ENCODE measurements at places on chromosomes 7 and 10. TPM values are rescaled to one million over a fixed set of nuclear protein-coding genes. Genes with fewer than 3 reads are reported as not detected.
A peak's percentile ranks its signal among the peaks of the same experiment; 100 is the strongest.

DNA sequence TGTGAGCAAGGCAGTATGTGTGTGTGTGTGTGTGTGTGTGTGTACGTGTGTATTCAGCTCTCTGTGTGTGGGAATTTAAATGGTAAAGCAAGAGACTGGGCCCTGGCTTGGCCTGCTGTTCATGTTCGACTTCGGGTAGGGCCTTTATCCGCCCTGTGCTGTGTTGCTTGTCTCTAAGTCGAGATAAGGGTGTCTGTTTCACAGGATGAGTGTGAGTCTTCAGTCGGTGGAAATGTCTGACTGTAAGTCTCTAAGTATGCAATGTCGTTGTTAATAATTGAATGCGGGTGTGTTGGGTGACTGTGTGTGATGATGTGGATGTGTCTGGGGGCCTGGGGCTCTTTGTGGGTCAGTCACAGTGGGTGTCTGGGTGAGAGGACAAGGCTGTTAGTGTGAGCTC, 34.8 kb downstream of the HIF1AN start:
- DNase-seq, result no peak

DNA sequence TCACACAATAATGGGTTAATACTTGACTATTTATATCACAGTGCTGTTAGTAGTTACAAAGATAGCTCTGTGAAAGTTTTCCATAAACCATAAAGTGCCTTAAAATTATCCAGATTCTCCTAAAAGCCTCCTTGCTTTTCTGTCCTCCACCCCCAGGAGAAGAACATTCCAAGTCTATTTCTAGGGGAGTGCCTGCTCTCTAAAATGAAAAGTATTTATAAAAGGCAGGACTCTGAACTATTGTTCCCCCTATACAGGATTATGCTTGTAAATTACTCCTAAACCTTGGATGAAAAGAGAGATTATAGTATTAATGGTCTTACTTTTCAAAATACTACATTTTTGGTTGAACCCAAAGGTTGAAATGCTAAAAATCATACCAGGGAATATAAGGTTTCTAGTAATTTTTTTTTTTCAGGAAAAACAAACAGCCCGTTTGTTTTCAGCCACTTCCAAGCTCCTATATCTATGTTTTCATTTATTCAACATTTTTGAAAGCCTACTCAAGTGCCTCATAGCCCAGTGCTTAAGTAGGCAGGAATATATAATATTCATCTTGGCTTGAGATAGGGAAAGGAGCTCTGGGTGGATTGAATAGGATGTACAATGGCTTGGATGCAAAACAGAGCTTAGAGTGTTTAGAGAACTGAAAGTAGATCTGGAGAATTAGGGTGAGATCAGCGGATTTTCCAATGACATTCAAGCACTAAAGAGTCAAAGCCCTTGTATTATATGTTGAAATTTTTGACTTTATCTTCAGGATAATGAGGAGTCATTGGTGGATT, 320.7 kb downstream of the GPR37 start:
- no peak for DNase-seq

- DNase-seq, result no peak
Observed at GRCh38 chr7:29075606-29076005, 70.7 kb downstream of the CPVL start.

- DNase-seq, result peak; percentile 65
Observed at GRCh38 chr7:17681965-17682364, 258.3 kb downstream of the SNX13 start.

GRCh38 chr7:91421018-91421417, 156.8 kb downstream of the FZD1 start:
- DNase-seq, result no peak

DNA sequence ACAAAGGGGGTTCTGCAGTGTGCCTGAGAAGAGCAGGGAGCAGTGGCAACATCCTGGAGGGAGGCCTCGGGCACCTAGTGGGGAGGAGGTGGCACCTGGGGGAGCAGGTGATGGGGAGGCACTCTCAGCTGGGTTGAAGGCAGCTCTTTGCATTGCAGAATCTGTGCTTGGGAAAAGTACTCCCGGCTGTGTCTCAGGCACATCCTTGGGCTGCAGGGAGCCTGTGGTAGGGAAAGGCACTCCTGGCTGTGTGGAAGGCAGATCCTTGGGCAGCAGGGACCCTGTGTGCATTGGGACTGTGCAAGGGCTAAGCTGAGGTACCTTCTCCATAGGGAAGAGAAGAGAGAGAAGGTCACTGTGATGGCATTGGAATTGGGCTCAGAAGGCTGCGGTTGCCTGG, 52.8 kb upstream of the ANTXRL start:
- no peak for DNase-seq

DNA sequence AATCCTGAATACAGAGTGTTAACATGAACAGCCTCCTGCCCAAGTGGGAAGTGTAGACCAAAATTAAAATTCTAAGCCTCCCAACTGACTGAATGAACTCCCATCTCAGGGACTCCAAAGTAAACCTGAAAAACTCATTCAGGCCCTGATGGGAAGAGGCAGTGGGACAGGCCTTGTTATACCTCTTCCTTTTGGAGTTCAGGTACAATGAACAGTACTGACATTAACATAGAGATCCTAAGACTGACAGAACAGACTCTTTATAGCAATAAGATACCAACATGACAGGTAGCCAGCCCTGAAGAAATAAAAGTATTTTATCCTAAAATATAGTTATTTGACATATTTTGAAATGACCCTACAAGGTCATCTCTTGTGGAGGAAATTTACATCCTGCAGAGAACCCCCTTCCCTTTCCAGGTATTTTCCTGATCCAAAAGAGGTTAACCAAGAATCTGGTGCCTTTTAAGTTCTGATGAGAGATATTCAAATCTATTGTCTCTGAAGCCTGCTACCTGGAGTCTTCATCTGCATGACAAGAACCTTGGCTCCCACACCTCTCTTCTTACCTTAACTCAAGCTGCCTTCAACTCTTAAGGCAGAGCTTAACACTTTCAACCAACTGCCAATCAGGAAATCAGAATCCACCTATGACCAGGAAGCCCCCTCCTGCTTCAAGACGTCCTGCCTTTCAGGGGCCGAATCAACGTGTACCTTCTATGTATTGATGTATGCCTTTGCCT, 103.3 kb upstream of the PFKP start:
- DNase-seq, result no peak

DNA sequence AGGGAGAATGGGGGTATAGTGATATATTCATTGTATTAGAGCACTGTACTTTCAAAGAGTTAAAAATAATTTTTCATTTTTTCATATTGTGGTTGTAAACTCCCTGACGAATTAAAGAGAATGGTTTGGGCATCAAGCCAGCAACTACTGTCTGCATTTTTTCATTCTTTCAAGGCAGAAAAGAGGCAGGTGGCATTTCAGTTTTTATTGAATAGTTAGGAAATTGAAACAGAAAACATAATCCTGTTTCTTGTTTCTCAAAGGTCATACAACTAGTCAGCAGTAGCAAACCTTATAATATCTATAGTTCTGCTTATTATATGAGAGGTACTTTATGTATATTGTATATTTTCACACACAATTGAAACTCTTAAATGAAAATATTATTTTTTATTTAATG, 303.9 kb upstream of the KCND2 start:
- no peak for DNase-seq

DNA sequence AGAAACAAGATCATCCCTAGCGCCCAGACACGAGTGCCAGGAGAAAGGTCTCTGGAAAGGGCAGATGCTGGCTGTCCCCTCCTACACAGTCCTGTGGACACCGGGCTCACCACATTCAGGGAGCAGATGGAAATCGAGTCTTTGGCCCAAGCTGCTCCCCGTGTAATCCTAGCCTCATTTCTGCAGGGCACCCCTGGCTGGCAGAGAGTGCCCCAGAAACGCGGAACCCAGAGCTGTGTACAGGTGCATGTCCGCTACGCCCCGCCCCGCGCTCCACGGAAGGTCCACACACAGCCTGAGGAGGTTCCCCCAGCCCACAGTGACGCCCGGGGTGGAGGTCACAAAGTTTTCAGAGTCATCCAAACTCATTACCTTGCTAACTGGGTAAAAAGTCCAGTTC, 202.8 kb downstream of the MAD1L1 start:
- no peak for DNase-seq

- DNase-seq, result no peak
Observed at GRCh38 chr10:34437906-34438305, 377.2 kb downstream of the PARD3 start.

- DNase-seq, result no peak
Observed at GRCh38 chr10:131111471-131112080, 199.9 kb downstream of the TCERG1L start.

DNA sequence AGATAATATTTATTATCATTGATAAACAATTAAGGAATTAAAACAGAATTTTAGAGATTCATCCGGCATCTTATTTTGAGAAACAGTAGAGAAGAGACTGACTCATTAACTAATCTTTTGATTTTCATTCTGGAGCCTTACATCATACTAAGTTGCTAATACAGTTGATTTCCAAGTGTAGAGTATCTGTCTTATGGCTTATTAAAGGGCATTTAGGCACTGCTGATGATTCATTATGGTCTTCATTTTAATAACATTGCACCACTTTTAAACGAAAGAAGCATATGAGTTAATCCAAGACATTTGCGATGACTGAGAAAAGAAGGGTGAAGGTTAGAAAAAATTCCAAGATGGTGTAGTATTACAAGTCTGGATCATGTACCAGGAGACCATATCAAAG, 186.0 kb upstream of the CACNA2D1 start:
- no peak for DNase-seq

DNA sequence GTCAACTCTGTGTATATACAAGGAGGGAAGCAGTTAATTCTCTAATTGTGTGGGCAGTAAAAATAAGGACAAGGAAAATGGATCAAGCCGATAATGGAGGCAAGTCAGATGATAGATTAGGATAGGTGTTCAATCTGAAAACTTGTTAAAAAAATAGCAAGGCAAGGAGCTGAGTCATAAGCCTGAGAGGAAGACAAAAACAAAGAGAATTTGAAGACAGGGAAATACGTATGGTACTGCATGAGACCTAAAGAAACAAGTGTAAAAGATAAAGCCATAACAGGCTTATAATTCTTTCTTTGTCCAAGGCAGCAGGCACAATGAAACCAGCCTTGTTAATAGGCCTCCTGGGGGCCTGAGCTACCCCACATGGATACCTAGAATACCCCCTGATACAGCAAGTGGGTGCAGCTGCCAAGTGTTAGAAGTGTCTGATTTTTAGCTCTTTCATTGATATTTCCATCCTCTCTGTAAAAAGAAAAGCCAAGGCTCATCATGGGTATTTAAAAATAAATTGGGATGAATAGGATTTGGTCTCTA, 1570.6 kb upstream of the LRRTM3 start:
- no peak for DNase-seq

- DNase-seq, result no peak
Observed at GRCh38 chr7:36896956-36897590, 172.8 kb upstream of the AOAH start.

DNA sequence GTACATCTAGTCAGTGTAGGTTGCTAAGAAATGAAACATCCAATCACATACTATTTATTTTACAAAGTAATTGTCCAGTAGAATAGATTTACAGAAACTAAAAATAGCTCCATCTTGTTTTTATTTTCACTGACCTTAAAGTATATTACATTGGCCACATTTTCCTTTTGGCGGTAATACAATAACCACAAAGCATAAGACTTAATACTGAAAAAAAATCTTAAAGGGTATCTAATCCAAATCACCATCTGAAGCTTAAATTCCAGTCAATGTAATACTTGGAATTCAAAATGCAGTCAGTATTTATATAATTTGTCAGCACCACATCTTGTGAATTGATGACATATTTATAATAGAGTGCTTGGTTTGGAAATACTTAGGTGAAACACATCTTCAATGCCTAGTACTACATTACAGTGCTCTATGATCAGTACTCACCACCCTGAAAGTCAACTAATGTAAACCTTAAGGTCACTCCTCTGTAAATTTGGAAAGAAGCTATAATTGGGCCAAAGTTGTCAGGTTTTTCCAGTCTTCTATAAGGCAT, 8.9 kb downstream of the ANKMY2 start:
- DNase-seq, result peak; percentile 50

DNA sequence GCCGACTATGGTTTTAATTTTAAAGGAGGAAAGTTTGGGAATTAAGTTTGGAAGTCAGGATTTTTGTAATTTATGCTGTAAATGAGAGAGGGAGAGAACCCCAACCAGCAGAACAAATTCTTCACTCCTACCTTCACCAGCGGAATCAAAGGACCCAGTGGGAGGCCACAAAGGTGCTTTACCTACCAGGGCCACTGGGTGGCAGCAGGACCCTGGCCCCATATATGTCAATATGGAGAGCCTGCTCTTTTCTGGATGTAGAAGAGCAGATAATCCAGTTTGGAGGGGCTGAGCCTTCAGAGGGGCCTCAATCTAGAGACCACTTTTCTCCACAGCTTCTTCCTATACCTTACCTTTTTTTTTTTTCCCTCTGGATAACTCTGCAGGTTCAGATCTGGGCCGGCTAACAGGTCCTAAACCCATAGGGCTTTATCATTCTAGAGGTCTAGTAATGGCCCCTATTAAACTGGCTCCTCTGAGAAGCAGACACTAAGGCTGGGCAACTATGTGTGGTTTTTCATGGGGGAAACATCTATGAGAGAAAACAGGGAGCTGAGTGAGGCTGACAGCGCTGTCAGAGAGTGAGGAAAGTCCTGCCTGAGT, 8.5 kb upstream of the SCD start:
- DNase-seq, result peak; percentile 35

Gene LSM5
- total RNA-seq, result 57.1 TPM

Gene STEAP4
- not detected for total RNA-seq

Gene CCT6A
- total RNA-seq, result 178 TPM

Gene ATAD1
- total RNA-seq, result 35.7 TPM

Gene LIPM
- not detected for total RNA-seq

Gene NME8
- not detected for total RNA-seq

Gene OR6B1
- total RNA-seq, result not detected

Data from HFFc6 (cell line).